ENCODE measurements at places on chromosomes 11 and 22.

DNA sequence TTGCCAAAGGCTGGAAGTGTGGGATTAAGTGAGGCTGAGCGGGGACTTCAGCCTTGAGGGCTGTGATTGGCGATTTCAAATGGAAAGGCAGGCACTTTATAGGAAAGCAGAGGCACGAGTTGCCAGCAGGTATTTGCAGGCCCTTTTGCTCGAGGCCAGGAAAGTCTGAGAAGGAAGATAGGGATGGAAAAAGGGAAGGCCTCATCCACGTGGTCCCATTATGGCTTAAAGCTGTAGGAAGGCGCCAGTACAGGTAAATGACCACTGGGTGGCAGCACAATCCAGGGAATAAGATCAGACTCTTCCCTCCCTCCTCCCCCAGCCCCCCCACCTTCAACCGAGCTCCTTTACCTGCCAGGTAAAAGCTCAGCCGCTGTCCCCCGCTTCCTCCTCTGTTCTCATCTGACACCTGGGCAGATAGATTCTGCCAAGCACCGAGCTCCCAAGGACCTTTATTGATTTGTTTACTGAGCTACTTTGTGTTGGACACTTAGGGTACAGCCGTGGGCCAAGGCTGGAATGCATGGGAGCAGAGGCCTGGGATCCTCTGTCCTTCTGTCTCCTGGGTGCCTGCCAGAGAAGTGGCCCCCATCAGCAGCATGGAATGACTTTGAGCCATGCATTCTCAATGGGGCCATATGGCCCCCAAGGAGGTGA, 7.5 kb downstream of the P2RX3 start:
- DNase-seq, result peak; percentile 57

- DNase-seq, result no peak
Observed at GRCh38 chr22:38730411-38730871, 24.7 kb downstream of the GTPBP1 start.

- no peak for DNase-seq
Observed at GRCh38 chr11:103636232-103636631, 400.2 kb upstream of the DDI1 start.

DNA sequence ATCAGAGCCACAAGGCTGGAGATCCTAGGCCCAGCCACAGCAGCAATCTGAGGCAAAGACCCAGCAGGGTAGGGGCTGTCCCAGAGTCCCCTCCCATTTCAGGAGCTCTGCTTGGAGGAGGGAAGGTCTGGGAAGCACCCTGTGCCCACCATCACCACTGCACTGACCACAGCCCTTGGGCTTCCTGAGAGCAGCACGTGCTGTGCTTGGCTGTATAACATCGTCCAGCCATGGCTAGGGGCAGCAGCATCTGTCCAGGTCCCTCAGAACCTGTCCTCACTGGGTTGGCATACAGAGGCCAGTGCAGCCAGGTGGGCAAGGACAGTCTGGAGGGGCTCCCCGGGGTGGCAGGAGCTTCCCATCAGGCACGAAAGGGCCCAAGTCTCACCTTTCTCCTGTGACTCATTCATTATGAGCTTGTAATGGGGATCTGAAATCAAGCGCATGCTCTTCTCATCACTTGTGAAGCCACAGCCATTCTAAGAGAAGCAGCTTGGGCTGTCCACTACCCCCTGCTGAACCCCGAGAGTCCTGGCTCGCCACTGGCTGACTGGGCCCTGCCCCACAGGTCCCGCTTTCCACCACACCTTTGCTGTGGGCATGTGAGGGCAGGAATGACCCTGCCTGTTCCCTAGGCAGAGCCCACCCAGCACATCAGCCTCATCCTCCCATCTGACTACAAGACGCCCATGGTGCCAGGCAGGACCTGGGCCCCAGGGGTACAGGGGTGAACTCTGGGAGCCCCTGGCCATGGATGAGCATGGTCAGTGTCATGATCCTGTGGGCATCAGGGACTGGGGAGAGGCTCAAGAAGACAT, 83.3 kb downstream of the MED15 start:
- DNase-seq, result no peak

- DNase-seq, result no peak
Observed at GRCh38 chr11:44725016-44725685, 1.6 kb upstream of the TSPAN18 start.

GRCh38 chr22:27142286-27142685, 484.9 kb downstream of the MIAT start:
- DNase-seq, result no peak

GRCh38 chr11:126134461-126135155, 71.9 kb upstream of the CDON start:
- DNase-seq, result no peak

- DNase-seq, result peak; percentile 72
Observed at GRCh38 chr11:67240576-67241389, 25.5 kb upstream of the GRK2 start.

DNA sequence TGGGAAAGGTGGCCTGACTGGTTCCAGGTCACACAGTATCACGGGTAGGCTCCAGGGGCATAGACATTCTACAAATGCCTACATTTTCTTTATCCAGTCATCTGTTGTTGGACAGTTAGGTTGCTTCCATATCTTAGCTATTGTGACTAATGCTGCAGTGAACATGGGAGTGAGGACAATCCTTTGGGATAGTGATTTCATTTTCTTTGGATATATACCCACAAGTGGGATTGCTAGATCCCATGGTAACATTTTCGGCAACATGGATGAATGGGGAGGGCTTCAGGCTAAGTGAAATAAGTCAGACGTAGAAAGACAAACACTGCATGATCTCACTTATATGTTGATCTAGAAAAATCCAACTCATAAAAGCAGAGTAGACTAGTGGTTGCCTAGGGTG, 744.3 kb downstream of the NTM start:
- no peak for DNase-seq

DNA sequence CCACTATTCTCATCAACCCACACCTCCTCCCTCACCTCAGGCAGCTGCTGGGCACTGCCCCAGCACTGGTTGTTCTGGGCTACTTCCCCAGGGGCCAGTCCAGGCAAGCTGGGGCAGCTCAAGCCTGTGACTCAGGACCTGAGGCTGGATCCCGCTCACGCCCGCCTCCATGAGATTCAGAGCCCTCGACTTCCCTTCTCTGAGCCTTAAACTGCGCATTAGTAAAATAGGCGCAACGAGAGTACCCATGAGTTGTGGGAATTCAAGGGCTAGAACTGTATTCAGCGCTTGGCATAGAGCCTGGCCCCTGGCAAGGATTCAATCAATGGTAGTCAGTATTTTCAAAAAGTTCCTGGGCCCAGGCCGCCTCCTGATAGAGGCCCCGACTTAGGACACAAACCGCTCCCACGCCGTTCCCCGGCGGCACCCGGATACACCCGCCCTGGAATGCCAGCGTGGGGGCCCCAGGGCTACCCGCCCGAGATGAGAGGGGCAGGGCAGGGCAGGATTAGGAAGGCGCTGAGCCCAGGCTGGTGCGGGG, 723 bp upstream of the CD82 start:
- DNase-seq, result no peak

- no peak for DNase-seq
Observed at GRCh38 chr11:83827940-83828554, 541.9 kb upstream of the CCDC90B start.

GRCh38 chr11:18705651-18706281, 7.2 kb downstream of the TMEM86A start:
- no peak for DNase-seq

GRCh38 chr11:111602865-111603610, 789 bp downstream of the SIK2 start:
- DNase-seq, result no peak

DNA sequence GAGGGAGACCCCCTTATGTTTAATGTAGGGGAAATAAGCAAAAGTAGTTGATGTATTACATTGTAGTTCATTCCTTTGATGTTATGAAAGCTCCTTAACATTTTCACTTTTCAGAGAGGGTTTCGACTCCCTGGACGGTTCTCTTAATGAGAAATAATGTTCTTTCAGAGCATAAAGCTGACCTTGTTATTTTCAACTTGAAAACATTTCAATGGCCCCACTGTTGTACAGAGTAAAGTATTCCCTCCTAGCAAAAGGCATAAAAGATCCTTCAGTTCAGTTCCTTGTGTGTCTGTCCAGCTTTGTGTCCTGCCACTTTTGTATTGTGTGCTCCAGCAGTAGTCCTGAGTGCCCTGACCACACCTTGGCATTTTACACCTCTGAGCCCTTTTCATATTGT, 63.9 kb downstream of the UVRAG start:
- no peak for DNase-seq

DNA sequence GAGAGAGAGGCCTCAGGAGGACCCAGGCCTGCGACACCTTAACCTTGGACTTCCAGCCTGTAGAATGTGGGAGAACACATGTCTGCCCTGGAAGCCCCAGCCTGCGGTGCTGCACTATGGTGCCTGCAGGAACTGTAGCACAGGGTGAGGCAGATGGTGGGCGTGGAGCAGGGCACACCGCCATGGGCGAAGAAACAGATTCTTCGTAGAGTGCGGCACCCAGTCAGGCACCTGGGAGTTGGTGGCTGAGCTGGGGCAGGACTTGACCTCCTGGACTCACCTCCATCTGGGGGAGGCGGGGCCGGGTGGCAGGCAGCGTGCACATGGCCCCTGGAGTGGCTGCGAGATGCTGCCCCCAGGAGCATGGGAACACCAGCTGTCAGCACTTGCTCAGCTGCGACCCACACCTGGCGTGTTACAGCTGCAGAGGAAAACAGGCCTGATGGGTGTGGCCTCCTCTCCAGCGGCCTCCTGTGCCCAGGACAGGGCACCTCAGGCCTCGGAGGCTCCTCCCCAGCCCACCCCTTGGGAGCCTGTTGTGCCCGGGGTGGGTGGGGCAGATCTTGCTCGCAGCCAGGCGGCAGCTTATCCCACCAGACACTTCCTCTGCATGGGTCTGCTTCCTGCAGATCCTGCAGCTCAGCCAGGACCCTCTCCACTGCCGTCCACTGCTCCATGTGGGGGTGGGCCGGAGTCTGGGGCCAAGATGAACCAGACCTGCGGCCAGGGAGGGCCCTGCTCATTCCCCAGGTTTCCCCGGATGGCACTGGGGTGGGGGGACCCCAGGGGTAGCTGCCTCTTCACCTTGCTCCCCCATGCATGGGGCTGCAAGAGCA, 80.4 kb downstream of the MYEOV start:
- DNase-seq, result no peak

DNA sequence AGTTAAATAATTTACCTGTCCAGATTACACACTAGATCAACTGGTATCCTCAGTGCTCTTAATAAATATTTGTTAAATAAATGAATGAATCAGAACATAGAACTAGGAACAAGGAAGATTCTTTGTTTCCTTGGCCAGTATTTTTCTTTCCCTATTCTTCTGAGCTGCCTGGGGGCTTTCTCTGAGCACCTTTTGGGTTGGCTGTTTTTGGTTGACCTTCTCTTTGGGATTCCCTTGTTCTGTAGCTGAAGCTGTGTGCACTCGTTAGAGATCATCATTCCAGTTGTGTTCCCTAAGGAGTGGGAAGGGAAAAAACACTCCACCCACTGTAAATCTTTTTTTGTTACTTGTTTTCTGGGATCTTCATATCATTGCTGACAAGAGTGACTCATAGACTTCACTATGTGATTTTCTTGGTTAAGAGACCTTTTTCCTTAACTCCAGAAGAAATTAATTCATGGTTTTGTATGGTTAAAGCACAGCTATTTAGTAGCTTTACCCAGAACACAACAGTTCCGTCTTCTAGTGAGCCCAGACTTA, 84.3 kb downstream of the STIM1 start:
- no peak for DNase-seq

DNA sequence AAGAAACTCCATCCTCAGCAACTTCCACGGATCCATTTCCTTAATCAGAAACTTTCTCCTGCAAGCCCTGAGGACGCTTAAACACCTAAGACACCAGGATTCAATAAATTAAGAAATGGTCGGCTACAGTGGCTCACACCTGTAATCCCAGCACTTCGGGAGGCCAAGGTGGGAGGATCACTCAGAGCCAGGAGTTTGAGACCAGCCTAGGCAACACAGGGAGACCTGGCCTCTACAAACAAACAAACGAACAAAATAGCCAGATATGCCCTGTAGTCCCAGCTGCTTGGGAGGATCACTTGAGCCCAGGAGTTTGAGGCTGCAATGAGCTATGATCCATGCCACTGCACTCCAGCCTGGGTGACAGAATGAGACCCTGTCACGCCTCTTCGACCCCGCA, 46.7 kb downstream of the RPUSD4 start:
- DNase-seq, result no peak

- no peak for DNase-seq
Observed at GRCh38 chr11:71946144-71946571, 17.3 kb downstream of the RNF121 start.

DNA sequence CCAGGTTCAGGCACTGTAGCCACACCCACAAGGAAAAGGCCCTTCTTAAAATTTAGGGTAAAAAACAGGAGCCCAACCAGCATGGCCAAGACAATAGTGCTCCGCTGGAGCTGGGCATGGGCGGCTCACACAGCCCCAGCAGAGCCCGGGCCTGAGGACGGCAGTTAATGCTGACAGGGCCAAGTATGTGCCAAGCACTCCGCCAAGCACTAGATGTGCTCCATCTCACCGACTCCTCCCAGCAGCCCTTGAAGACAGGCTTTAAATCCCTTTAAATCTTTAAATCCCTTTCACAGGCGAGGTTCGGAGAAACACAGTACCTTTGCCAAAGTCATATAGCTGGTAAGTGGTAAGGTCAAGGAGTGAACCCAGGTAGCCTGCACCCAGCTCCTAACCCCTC, 4.8 kb downstream of the ARFGAP2 start:
- no peak for DNase-seq

DNA sequence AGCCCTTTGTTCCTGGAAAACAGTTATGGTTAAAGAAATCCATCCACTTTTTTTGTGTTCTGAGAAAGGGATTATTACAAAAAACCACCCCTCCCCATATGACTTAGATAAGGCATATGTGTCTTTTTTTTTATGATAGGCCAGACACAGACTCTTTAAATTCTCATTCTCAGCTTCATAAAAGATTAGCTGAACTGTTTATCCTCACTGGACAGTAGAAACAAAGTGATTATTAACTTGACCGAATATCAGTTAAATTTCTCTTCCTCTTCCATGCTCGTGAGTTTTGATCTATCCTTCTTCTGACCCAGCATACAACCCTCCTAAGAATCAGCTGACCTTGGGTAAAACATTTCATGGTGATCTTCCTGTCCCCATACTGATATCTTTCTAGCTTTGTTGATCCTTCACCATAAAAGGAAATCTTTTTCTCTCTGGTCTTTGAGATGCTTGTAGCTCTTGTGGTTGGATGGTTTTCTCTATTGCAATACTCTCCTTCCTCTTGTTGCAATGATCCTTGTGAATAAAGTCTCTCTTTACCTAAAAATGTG, 26.2 kb downstream of the OR2AG2 start:
- DNase-seq, result no peak

GRCh38 chr11:124081483-124081882, 33.8 kb upstream of the VWA5A start:
- DNase-seq, result no peak

DNA sequence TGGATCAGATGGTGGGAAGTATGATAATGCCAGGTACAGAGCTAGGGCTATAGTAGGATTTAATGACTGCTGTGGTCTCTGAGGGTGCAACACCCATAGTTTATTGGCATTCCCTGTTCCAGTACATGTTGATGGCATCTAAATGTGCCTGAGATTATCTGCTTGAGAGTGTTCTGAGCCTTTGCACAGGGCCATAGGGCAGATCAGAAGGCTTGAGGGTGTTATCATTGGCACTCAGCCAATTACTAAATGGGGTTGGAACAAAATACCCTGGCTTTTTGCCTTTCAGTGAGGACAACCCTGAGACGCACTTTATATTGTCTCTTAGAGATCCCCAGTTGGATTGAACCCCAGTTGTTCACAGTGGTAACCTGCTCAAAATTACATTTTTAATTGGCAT, 6.7 kb downstream of the SLC5A12 start:
- no peak for DNase-seq
